ENCODE measurements at places on chromosomes 6 and 20.
A peak's percentile ranks its signal among the peaks of the same experiment; 100 is the strongest.

DNA sequence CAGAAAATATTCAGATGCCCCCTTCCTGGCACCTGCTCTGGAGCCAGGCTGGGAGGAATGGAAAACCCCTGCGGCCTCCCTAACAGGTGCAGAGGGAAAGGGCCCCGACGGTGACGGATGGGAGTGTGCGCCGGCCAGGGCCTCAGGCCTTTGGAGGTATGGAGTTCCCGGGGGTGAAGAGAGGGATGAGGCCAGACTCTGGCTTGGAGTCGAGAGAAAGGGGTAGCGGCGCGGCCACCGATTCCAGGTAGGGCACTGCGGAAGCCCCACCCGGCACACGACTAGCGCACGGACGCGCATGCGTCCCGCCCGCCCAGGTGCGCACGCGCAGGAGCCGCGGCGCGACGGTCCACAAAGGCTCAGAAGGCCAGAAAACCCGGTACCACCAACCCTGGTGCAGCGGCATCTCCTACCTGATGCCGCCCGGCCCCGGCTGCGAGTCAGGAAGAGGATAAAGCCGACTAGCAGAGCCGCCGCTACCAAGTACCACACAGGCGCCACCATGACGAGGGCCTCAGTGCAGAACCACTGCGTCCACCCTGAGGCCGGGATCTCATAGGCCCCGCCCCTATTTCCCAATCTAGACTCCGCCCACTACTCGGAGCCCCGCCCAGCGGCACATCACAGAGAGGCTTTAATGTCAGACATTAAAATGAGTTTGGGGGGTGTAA lies at the start of gene DDRGK1:
Gene DDRGK1 (minus strand): TSS at position 559 of the 671 bp plus-strand sequence. CDS start 55 bp downstream, at position 504.
- DNase-seq: peak; percentile 36

- DNase-seq: no peak
Observed at GRCh38 chr6:73854998-73855718, 159.2 kb downstream of the CD109 start.

DNA sequence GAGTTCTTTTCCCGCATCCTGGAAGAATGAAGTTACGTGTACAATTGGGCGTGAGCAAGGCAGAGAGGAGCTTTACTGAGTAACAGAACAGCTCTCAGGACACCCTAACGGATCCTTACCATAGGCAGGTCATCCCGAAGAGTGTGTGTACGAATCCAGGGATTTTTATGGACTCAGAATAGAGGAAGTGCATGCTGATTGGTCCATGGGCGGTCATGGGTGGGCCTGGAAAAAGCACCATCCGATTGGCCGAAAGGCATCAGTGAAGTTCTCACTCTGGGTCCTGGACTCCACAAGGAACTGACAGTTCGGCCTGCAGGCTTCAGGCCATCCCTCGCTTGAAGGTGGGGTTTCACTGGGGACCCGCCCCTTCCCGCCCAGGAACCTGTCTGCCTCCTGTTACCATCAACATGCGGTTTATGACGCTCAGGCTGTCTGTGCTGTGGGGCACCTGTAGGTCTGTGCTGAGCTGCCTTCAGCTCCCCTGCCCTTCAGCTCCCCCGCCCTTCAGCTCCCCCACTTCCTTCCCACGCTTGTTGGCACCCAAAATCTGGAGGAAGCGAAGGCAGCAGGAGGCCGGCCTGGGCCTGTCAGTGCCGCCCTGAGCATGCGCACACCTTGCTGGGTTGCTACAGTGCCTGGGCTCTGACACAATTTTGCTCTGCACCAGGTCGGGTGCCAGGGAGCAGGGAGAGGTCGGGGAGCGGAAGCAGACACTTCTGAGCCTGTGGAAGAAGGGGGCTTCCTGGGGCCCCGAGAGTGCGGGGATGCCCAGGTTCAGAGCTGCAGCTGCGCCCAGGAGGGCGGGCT lies 57.9 kb upstream of the MANEA start:
- DNase-seq: no peak

GRCh38 chr6:134020543-134020942 lies 31.9 kb downstream of the SLC2A12 start:
- DNase-seq: no peak

DNA sequence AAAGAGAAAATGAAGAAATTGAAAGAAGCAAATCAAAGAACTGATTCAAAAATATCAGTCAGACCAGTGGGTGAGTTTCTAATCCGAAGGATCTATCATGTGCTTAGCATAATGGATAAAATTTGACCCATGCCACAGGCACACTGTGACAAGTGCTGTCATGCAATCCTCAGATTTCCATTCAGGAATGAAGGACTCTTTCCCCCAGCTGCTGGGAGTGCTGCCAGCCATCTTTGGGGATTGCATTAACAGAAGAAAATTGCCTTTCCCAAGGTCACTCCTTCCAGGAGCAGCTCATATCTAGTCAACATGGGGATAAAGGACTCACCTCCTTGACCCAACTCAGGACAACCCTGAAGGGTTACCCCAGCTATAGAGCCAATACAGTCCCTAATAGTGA lies 316.7 kb upstream of the TBX18 start:
- DNase-seq: no peak

DNA sequence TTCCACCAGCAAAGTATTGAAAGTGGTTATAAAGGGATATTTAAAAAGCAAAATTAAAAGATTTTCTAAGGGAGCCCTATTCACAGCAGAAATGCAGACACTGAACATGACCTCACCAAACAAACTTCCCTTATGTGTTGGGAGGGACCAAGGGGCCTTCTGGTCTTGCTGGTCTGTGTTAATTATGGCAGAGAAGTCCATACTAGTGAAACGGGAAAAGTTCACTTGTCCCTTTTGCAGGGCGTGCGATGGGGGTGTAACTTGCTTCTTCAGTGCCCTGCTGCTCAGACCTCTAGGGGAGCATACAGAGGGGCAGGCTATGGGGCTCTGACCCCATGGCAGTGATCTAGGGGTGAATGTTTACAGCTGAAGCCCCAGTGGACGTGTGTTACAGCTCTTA lies 53.0 kb upstream of the ZNF337 start:
- no peak for DNase-seq

GRCh38 chr6:40733290-40733689 lies 146.1 kb upstream of the LRFN2 start:
- DNase-seq: no peak

DNA sequence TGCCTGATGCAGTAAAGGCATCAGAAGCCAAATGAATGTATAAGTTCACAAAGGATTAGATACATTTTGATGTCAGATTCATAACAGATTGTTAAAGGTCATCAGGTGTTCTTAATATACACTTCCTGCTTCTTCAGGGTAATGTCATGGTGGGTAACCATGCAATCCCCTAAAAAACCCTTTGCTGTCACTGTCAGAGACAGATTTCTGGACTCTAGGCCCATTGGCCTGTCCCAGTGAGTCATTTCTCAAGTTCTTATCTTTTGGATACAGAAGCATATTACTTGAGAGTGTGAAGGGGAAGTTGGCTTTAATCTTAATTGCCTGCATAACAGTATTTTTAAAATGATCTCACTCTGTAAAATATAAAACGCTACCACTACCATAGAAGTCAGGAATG lies 895.6 kb upstream of the MAP3K7 start:
- no peak for DNase-seq

- no peak for DNase-seq
Observed at GRCh38 chr20:58017970-58018530, 210.4 kb downstream of the ANKRD60 start.
